ENCODE measurements at places on chromosomes 3 and 15.
A peak's percentile ranks its signal among the peaks of the same experiment; 100 is the strongest.

- DNase-seq: no peak
These were observed 198.2 kb downstream of the SLCO3A1 start for GRCh38 chr15:92051716-92052115.

DNA sequence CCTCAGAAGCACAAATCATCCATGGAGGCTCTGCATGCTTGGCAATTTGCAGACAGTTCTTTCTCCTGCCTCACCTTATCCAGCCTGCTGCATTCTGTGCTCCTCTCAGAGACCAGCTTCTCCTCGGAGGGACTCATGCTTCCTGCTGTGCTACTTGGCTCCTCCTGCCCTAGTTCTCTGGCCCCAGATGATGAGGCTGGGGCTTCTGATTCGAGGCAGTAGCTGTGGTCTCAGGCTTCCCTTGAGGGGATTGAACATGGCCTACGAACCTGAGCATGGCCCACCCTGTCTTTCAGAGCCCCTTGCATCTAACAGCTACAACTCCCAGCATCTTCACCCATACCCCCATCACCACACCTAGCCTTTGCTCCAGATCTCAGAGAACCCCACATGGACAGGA lies 6.7 kb downstream of the VIPR1 start:
- no peak for DNase-seq

DNA sequence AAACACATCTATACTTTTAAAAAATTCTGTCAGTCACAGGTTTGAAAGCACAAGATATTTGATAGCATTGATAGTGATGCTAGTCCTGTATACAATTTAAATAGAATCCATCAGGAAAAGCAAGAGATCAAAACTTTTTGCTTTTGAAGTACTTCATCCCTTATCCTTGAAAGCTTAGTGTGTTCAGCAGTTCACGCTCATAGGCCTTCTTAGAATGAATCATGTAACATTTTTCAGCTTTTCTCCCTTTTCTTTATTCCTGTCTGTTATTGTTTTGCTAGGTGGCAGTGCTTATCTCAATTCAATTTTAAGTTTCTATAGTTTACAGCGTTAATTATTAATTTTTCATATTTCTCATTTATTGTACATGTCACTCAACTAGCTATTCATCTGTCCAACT lies 69.1 kb downstream of the FGF7 start:
- DNase-seq: no peak

DNA sequence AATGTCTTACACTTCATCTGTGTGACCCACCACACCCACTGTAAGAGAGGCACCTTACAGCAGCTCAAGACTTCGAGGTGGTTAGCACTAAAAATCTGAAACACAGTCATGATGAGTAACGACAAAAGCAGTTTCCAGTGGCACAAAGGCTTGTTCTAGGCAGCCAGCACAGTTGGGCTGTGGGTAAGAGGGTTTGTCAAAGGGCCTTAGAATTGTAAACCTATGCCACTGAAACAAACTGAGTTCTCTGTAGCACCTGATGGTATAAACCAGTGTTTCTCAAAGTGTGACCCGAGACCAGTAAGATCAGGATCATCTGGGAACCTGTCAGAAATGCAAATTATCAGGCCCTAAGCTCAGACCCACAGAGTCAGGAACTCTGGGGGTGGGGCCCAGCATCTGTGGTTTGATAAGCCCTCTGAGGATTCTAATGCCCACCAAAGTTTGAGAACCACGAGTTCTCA lies 36.5 kb downstream of the DAPK2 start:
- DNase-seq: no peak

DNA sequence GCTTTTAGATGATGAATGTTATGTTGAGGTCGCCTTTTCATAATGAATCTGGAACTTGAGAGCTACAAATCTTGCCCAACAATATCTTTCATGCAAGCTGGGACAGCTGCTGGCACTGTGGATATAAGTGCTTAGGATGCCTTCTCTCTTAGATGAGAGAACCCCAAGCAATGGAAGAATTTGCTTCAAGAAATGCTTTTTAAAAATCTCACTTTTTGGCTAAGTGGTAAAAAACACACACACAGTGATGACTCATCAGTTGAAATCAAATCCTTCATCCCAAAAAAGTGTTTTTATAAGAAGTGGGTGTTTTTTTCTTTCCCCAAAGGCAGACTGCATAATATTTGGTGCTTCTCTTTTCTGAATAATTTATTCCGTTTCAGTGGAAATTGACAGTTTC lies 38.4 kb upstream of the GALNT15 start:
- DNase-seq: no peak

GRCh38 chr3:72950801-72951200 lies 45.8 kb upstream of the PPP4R2 start:
- no peak for DNase-seq

GRCh38 chr3:100082714-100083113 lies 31.6 kb downstream of the FILIP1L start:
- no peak for DNase-seq

DNA sequence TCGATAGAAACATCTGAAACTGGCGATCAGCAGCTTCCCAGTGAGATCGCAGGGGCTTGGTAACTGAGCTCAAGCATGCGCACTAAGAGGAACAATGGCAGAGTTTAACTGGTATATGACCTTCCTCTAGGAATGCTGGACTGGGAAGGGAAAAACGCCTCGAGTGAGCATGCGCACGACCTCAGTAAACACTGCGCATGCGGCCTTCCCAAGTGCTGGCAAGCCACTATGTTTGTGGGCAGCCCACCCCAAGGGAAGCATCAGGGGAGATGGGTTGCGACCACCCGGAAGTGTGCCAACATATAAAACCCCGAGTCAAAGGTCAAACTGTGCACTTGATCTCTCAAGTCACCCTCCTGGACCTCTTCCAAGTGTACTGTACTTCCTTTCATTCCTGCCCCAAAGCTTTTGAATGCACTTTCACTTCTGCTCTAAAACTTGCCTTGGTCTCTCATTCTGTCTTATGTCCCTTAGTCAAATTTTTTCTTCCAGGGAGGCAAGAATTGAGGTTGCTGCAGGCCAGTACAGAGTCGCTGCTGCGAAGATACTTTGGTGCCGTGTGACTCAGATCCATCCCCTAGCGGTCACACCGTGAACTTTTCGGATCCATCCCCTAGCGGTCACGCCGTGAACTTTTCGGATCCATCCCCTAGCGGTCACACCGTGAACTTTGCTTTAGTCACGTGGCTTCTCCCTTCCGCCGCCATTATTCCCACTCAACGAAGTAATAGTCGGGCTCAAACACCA lies 243.3 kb downstream of the FAM43A start:
- DNase-seq: peak; percentile 86

- DNase-seq: no peak
These were observed 332.5 kb upstream of the TBL1XR1 start for GRCh38 chr3:177529716-177530335.

DNA sequence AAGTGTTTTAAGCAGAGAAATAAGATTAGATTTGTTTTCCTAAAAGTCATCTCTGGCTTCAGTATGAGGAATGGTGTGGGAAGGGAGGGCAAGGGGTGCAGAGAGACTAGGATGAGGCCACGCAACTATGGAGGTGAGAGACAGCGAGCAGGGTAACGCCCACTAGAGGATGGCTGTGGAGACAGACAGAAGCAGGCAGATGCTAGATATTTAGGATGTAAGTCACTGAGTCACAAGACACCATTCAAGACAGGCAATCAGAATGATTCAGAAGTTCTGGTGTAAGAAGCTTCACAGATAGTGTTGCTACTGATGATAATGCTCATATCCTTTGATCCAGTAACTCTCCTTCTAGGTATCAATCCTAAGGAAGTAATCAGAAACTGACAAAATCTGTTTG lies 19.1 kb downstream of the HSPBAP1 start:
- DNase-seq: peak; percentile 54

DNA sequence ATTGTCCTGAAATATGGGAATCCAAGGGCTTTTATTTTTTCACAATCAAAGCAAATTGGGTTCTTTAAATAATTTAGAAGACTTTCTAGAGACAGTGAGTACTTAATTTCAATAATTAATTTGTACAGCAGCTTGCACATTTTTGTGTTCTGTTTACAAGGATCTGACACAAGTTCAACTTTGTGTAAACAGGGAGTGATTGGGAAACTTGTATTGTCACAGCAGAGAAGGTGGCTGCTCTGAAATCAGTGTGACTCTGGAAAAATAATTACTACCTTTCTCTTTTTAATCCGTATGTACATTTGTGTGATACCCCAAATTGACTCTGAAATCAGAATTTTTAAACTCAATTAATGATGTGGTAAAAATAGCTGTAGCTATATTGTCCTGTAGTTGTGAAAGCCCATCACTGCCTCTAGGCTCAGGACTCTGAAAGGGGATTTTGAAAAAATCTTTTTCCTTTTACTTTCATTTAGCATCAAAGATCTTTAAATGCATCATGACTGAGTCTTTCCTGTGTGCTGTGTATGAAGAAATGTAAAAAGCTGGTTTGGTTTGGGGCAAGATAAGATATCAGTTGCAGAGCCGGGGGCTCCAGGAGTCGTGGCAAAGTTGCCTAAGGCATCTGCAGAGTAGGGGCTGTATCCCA lies 45.1 kb downstream of the MFSD1 start:
- peak; percentile 37 for DNase-seq

GRCh38 chr3:108757404-108757982 lies at the start of gene RETNLB:
Gene RETNLB, minus strand, starts transcription at chr3:108757410. Its CDS starts 225 bp downstream, at chr3:108757185.
- DNase-seq: no peak

DNA sequence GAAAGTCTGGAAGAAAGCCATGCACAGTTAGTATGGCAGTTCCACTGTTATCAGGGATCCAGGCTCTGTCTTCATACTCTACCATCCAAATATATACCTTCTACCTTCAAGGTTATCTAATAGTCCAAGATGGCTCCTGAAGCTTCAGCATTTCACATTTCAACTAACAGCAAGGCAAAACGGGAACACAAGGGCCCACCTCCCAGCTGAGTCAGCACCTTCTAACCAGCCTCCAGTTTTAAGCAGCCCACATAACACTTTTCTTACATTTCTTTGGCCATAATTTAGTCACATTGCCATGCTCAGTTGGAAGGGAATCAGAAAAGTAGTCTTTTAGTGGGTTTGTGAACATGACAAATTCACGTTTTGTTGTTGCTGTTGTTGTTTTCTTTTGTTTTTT lies 15.4 kb upstream of the MSL2 start:
- no peak for DNase-seq

DNA sequence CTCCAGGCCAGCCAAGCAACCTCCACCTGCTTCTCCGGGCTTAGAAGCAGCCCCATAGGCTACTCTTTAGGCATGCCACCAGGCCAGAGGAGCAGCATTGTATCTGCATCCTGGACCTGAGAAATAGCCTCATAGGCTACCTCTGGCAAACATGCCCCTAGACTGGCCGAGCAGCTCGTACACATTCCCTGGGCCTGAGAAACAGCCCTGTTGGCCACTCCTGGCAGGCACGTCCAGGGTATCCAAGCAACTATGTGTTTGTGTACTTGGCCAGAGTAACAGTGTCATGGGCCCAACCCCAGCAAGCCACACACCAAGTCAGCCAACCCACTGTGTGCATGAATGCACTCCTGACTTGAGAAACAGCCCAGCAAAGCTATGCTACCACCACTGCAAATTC lies 498.7 kb upstream of the CDIN1 start:
- DNase-seq: no peak

GRCh38 chr3:171001957-171002694 lies 24.4 kb downstream of the SLC2A2 start:
- DNase-seq: peak; percentile 3

DNA sequence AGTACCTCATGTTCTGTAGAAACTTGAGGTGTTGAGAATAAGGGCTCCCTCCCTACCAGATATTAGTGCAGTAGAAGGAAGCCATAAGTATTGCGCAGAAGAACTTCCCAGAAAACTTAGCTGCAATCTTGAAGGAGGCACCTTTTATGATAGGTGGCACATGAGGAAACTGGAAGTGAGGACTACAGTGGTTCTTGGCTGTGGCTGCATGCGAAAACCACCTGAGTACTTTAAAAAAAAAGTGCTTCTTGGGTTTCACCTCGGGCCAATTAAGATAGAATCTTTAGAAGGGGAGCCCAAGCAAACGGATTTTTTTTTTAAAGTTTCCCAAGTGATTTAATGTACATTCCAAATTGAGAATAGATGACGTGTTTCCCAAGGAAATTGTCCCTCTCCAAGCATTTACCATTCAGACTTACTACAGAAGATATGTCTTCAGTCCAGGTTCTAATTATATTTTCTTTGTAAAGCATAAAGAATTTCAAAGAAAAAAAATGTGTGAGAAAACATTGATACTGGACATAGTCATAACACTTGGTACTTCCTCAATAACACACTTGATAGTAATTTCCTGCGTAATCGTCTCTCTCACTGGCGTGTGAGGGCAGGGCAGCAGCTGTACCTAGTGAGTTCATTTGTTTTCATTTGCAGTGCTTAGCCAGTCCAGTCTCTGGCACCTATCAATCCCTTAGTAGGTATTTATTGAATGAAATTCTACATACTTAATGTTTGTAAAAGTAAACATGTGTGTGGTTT lies 12.3 kb upstream of the NR1I2 start:
- DNase-seq: peak; percentile 28

GRCh38 chr3:17553080-17553479 lies 189.4 kb downstream of the TBC1D5 start:
- no peak for DNase-seq

DNA sequence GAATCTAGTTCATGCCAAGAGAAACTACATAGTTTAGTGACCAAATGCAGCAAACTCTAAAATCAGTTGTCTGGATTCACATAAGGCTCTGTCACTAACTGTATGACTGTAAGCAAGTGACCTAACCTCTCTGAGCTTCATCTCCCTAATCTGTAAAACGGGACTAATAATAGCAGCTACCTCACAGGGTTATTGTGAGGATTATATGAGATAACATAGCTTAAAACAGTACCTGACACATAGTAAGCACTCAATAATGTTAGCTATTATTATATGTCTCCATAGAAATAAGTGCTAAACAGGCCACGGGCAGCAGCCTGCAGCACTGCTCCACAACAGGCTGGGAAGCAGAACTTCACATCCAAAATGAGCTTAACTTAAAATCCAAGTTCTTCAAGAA lies 30.2 kb downstream of the NPTN start:
- no peak for DNase-seq

GRCh38 chr3:3286014-3286413 lies 106.5 kb upstream of the CRBN start:
- DNase-seq: no peak

DNA sequence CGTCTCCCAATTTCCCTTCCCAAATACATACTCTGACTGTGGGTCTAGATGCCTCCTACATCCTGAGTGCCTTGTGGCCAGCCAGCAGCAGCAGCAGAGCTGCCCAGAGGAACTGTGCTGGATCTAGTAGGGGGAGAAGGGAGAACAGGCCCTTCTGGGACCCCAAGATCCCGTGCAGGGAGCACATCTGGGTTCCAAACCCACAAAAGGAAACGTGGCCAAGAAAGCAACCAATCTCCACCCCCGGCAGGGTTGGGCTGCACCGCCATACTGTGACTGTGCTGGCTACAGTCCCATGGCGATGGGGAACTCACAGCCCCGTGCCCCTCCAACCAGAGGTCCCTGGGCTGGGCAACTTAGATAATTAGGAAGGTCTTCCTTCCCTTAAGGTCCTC lies 86.3 kb downstream of the PPCDC start:
- no peak for DNase-seq

DNA sequence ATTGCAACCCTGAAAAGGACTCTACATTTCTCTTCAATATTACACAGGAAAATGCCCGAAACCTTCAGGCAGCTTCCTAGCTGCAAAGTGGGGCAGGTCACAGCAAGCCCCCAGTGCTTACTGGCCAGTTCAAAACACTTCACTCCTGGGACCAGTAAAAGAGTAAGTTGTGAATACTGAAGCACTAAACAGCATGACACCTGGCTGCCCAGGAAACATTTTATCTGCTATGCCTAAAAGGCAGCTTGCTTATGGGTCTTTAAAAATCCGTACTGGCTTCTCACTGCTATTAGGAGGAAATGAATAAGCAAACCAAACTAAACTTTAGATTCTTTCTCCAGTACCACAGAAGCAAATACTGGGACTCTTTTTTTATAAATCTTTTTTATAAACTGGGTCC lies 457.9 kb upstream of the ALCAM start:
- DNase-seq: no peak
